ENCODE measurements at places on chromosomes 3 and 15. TPM values are rescaled to one million over a fixed set of nuclear protein-coding genes. Genes with fewer than 3 reads are reported as not detected.

TGM5 gene
- 0.65 TPM for polyA plus RNA-seq

IQCB1 gene
- 18.0 TPM for polyA plus RNA-seq

DPPA2 gene
- polyA plus RNA-seq: not detected

CKMT1B gene
- polyA plus RNA-seq: 0.34 TPM

TSC22D2 gene
- polyA plus RNA-seq: 5.5 TPM

DNA sequence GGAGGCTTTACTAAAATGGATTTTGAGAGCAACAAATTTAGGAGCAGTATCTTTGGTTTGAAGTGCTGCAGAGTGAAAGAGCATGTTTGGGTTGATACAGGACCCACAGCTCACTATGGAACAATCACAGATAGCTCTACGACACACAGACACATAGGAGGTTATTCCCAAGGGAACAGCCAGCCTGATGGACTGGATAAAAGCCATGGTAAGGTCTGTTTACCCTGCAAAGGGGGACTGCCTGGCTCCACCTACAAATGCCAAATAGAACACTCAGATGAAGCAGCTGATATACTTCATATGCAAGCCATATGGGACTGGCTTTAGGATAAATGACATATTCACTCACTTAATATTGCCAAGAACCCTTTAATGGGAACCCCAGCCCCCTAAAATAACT lies 75.4 kb downstream of the CDC25A start:
- no peak for DNase-seq

- no peak for DNase-seq
These were observed 534.5 kb upstream of the KCNMB2 start for GRCh38 chr3:178001670-178002101.

DNA sequence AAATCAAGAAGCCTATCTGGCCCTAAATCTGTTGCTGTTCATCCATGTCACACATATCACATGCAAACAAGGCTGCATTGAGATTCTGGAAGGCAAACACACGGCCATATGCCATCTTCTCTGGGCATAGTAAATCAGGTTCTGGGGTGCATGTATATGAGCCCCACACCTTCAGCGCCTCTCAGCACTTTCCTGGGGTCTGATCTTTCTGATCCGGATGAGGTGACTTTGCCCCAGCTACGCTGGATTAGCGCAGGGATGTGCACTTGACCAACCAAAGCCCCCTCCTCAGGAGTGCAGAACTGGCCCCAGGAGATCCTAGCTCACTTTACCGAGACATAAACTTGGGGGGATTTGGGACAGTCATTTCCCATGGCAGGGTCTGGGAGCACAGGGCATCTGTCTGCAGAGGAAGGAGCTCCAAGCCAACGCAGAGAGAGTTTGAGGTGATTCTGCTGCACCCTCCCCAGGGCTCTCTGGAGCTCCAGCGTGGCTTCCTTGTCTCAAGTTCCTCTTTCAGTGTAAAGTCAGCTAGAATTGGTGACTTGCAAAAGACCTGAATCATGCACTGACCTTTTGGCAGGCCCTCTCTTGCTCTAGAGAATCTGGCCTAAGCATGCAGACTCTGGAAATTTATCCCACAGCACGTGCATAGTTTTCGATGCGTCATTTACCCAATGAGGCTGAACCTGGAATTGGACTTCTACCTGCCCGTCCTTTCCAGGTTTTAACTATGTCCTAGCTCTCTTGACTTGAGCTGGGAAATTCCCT lies 63.5 kb upstream of the KLF13 start:
- no peak for DNase-seq

- DNase-seq: no peak
These were observed 38.4 kb downstream of the ABTB1 start for GRCh38 chr3:127711021-127711695.

DNA sequence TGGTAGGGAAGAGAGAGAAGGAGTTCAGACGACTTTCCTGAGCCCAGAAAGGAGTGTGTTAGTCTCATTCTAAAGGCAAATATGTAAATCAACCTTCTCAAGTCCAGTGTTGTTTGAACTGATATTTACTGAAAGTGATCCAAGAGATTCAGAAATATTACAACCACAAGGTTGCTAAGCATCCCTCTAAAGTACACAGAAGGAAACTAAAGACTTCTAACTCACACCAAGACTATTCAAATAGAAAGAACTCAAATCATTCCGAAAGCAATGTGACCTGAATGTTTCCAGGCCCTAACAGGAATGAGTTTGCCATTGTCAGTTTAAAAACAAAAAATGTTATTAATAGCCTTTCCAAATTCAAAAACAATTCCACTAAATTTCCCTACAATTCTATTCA lies 56.9 kb upstream of the VGLL3 start:
- DNase-seq: no peak

- peak; percentile 2 for DNase-seq
These were observed 96.3 kb downstream of the TPRG1 start for GRCh38 chr3:189267981-189268613.

GRCh38 chr3:142445816-142446254 lies 2.0 kb downstream of the XRN1 start:
- DNase-seq: peak; percentile 12

DNA sequence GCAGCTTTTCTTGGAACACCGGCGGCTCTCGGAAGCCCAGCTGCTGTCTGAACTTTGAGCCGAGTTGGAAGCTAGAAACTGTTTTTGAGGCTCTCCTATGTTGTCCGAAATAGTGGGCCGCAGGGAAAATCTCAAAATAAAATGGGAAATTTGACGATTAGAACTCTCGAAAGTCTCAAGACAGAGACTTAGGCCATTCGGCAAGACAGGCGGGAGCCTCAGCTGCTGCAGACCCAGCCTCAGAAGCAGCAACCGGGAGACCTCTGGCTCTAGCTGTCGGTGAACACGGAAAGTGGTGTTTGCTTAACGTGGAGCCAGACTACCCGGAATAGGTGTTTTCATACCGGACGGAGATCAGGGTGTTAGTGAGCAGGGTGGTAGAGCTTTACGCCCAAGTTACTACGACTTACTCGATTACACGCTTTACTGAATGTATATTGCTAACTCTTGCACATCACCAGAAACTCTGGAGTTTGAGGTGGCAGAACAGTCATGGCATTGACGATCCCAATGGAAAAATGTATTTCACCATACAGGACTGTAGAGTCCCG lies 357 bp upstream of the MAN2C1 start:
- DNase-seq: peak; percentile 87

DNA sequence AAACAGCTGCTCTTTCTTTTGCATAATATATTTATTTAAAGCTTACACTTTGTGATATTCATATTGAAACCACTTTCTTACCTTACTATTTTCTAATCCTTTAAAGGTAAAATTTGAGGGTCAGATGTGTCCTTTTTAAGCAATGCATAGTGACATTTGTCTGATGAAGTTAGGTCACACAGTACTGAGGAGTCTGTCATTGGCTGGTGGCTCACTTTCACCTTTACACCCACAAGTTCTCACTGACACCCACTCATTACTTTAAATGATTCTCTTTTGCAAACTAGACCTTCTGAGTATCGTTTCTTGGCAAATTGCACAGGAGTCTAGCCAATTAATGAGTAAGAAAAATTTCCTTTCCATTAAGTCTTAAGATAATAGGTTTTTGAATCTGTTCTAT lies 758.3 kb upstream of the ARPP21 start:
- DNase-seq: no peak

DNA sequence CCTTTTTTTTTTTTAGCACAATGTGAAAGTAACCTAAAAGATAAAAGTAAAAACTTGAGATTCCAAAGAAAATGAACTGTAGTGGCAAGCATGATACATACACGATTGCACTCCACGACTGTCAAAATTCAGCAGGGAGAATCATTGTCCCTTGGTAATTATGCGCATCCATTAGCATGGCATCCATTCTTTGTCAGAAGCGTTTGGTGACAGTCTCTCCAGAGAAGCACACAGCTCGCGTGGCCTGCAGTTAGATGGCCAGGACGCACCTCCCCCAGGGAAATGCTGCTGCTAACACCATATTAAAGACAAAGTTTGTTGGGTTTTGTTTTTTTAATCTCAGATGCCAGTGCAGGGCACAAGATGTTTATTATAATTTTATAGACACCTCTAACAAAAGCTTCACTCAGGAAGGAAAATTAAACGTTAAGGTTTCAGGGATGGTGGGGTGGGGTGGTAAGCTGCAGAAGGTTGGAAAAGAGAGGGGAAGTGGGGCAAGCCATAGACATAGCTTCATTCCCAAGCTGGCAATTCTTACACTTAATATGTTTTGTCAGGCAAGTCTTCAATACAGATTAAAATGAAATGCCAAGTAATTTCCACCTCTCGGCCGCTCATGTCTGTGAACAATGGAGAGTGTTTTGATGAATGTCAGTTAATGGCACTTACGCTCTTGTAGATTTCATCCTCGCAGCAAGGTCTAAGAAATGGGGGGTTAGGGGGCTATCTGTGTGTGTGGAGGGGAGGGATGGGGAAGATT lies 142.8 kb upstream of the TOPAZ1 start:
- DNase-seq: no peak

DNA sequence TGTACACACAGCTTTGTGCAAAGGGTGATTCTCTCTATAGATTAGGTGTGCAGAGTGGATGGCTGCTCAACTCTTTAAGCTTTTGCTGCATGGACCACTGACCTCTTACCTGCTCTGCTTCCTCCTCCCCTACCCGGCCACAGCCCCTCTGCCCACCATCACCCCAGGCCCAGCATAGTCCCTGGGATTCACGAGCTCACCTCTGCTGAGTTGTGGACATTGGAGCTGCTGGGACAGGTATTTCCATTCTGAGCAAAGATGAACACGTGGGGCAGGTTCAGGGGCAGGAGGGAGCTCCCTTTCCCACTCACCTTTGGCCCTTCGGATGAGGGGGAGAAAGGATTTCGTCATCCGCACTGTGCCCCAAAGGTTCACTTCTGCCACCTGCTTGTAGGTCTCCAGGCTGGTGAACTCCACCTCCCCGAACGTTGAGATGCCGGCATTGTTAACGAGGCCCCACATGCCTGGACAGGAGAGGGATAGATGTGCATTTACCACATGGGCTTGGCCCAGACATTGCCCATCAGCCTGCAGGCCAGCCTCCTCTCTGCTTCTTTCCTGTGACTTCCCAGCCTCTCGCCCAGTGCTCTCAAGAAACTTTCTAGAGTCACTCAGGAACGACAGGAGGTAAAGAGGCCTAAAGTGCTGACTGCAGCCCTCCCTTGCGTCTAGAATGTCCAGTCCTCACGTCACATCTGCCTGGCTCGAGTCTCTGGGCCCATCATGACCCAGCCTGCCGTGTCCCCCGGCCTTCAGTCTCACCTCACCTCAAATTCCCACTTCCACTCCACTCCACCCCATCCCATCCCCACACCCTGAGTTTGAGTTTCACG lies 41.6 kb downstream of the BDH1 start:
- no peak for DNase-seq

DNA sequence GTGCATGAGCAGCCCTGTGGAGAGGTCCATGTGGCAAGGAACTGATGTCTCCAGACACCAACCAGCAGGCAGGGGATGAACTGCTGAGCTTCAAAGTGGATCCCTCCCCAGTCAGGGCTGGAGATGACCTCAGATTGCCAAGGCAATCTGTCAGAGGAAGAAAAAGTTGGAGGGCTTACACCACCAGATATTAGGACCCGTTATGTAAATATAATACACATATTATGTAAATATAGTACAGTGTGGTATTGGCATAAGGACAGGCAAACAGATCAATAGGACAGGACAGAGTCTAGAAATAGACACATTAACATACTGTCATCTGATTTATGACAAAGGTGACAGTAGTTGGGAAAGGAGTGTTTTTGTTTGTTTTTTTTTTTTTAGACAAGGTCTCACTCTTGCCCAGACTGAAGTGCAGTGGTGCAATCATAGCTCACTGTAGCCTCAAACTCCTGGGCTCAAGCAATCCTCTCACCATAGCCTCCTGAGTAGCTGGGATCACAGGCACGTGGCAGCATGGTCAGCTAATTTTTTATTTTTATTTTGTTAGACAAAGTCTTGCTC lies 18.0 kb upstream of the RAB7A start:
- peak; percentile 74 for DNase-seq

DNA sequence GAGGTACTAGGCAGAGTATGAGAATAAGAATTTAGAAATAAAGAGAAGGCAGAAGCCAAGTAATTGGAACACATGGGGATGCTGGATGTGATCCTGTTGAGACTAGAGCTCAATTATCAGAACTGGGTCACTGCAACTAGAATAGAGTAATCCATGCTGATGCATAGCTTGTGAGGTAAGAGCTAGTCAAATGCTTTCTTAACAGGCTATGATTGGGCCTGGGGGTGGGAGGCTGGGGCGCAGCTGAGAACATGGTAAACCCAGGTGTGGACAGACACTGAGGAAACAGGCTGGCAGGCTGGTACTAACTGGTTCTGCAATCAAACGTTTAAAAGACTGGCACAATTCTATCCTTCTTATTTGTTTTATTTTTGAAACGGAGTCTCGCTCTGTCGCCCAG lies 50.5 kb upstream of the LRRFIP2 start:
- DNase-seq: no peak

- no peak for DNase-seq
These were observed 43.7 kb upstream of the CD47 start for GRCh38 chr3:108134555-108134880.

- no peak for DNase-seq
These were observed 10.3 kb downstream of the RPS17 start for GRCh38 chr15:82530006-82530405.

DNA sequence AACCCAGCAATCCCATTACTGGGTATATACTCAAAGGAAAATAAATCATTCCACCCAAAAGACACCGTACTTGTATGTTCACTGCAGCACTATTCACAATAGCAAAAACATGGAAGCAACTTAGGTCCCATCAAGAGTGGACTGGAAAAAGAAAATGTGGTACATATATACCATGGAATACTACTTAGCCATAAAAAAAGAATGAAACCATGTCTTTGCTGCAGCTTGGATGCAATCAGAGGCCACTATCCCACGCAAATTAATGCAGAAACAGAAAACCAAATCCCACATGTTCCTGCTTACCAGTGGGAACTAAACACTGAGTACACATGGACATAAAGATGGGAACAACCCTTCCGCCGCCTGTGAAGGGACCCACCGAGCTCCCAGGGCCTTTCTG lies 34.2 kb downstream of the UACA start:
- DNase-seq: no peak

- DNase-seq: no peak
These were observed 150.6 kb upstream of the TGFBR2 start for GRCh38 chr3:30455840-30456239.
